ENCODE measurements at places on chromosomes 2 and 18.

DNA sequence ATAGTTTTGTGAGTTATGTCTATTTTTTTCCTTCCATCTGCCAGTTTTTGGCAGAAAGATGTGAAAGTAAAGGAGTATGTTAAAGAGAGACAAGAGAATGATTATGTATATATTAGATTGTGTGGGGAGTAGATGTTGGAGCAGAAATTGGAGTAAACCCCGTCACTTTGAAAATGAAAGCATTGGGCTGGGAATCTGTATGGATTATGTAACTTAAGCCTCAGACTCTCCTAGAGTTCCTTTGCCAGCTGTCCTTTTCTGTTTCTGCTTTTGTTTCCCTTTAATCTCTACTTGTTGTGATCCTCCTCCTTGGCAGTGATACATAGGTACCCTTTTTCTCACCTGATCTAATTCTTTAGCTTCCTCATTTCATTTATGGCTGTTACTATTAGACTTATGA, 19.2 kb downstream of the CCDC138 start:
- no peak for DNase-seq

- no peak for DNase-seq
These were observed 2.4 kb downstream of the GFPT1 start for GRCh38 chr2:69384618-69385081.

- no peak for DNase-seq
These were observed 23.9 kb upstream of the SH3RF3 start for GRCh38 chr2:109105113-109105512.

GRCh38 chr18:79875931-79876461, 75.5 kb downstream of the SLC66A2 start:
- DNase-seq, result no peak

DNA sequence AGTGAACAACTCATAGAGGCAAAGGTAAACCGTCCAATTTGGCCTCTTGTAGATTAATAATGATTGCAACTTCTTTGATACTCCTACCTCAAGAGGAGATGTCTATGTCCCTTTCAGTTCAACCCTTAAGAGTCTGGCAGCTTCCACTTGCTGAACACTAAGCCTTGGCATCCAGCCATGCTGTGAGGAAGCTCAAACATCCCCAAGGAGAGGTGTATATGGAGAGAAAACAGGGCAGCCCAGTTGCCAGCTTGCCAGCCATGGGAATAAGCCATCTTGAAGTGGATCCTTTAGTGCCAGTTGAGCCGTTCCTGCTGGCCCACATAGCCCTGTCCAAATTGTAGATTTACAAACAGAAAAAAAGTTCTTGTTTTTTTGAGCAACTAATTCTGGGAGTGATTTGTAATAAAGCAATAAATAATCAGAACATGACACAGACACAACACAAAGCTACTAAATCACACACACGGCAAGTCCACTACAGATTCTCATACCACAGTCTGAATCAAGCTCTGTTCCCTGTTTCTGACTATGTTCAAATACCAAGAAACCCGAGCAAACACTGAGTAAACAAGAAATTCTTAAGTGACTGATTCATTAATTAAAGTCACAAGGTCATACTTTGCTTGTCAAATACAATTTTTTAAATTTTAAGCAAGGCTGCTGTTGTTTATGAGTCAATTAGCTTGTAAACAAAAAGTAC, 96.1 kb downstream of the PID1 start:
- no peak for DNase-seq

DNA sequence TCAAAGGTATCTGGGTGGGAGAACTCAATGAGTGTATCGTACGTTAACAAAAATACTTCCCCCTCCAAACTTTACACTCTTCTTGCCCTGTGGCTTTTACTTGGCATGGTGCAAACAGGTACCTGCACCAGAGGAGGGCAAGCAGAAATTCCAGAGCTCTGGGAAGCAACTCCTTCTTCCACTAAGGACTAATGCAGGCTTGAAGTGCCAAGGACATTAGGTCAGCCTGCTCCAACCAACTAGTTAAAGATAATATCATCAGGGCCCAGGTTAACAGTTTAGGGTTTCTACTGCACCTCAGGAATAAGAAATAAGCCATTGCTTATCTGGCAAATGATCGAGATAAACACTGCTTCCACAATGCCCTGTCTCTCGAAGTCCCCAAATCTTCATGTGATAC, 70.4 kb downstream of the LRPPRC start:
- no peak for DNase-seq

GRCh38 chr18:60554967-60555366, 182.4 kb upstream of the MC4R start:
- DNase-seq, result no peak

- no peak for DNase-seq
These were observed 256.7 kb downstream of the ATAD2B start for GRCh38 chr2:23670245-23670592.

DNA sequence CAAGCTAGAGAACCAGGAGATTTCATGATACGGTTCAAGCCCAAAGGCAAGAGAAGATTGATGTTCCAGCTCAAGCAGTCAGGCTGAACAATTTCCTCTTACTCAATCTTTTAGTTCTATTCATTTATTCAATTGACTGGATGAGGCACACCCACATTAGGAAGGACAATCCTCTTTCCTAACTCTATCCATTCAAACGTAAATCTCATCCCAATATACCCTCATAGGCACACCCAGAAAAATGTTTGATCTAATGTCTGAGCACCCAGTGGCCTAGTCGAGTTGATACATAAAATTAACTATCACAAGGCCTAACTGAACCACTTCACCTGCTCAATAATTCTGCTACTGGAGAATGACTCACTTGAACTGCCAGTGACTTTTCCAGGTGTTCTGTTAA, 180.7 kb downstream of the RAD51AP2 start:
- no peak for DNase-seq

DNA sequence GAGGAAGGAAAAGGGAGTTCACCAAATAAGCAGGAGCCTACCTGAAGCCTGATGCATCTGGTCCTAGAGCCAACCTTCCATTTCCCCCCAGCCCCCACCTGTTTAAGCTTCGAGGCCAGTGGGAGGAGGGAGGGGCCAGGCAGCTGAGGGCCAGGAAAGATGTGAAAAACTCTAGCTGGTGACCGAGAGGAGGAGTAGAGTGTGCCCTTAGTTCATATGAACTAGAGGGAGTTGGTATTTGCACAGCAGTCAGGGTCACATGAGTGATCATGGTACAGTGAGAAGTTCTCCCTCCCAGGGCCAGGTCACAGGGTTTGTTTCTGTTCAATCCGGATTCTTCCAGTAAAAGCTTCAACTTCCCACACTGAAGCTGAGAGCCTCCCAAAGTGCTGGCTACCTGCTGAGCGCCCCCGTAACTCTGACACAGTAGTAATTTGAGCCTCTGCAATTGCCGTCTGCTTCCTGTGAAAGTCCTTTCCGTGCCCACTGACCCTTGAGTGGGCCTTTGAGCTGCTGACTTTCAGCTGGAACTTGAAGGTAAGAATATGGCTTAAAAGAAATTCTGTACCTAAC, at the start of gene SULT1C2:
Gene SULT1C2 (plus strand): TSS at position 362 of the 573 bp plus-strand sequence. CDS start 4,773 bp downstream, outside the sequence.
- DNase-seq, result no peak

GRCh38 chr2:1742301-1742680, 2.0 kb downstream of the PXDN start:
- no peak for DNase-seq

GRCh38 chr2:70745276-70745825, 22.6 kb downstream of the ADD2 start:
- DNase-seq, result no peak

DNA sequence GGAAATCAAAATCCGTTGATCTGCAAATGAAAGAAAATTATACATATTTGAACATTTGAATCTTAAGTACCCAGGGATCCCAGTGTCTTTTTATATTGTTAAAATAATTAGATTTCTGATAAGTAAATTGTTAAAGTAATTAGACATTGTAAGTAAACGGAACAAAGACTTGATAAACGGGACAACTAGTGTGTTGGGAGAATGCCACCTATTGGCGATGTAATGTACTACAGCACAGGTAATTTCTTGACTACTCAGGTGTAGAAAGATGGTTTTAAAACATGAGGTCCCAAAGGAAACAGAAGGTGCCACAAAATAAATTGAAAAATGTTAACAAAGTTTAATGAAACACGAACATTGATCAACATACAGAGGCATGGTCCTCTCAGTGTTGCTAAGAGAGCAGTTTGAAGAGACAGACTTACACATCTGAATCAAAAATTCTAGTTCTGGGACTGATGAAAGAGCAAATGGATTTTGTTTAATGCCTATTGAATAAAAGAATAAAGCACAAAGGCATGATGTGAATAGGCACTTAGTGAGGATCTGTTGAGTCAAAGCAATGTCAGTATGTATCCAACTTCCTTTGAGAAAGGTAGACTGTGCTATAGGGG, 103.4 kb upstream of the RASGRP3 start:
- DNase-seq, result peak; percentile 7

- no peak for DNase-seq
These were observed 99.7 kb upstream of the ID2 start for GRCh38 chr2:8582191-8582590.

DNA sequence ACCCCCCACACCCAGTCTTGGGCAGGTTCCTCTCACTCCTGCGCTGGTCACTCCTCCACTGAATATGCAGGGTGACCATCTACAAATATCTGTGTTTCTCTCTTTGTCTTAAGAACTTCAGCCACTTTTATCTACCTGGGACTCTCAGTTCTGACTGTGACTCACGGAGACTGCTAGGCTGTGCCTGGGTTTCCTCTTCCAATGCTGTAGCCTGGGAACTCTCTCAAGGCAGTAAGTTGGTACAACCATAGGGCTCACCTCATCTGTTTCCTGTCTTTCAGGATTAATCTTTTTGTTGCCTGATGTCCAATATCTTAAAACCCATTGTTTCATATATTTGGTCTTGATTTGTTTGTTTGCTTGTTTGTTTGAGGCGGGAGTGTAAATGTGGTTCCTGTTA, 47.2 kb upstream of the ZNF396 start:
- DNase-seq, result no peak

DNA sequence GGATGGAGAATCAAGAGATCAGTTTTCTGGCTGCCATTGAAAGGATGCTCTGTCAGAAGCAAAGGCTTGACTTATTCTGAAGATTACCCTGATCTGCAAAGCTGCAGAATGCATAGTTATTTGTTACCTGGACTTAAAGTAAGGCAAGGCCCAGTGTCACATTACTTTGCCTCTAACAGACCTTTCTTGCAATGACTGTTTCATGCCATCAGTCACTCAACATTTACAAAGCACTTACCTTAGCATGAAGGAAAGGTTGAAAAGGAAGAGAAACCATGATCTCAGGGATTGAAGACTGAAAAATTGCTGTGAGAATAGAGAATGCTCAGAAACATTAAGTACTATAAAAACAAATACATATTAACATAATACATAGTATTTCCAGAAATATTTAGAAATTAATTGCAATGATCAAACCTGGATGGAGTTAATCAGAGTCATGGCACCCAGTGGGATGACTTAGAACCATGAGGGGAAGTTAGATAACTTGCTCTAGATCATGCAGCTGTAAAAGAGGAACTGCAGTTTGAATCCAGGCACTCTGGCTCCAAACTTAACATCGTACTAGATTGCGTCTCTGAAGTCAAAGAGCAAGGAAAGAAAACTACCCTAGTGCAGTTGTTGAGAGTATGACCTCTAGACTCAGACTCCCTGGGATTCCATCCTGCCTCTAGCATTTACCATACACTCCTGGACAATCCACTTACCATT, 26.5 kb upstream of the FAM117B start:
- no peak for DNase-seq

DNA sequence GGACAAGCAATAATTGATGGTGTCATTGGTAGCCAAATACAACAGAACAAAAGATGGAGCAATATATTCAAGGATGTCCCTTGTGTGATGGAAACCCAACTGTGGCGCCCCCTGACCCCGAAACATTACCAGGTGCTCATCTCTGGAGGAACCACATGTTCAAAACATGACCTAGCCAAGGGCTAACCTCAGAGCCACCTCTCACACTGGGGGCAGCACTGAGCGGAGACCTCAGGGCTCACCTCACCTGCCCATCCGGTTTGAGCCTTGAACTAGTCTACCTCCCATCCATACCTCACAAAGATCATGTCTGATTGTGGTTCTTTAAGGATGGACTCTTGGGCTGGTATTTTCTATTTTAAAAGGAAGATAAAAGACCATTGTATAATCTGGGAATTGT, 314.4 kb upstream of the CDH7 start:
- no peak for DNase-seq

DNA sequence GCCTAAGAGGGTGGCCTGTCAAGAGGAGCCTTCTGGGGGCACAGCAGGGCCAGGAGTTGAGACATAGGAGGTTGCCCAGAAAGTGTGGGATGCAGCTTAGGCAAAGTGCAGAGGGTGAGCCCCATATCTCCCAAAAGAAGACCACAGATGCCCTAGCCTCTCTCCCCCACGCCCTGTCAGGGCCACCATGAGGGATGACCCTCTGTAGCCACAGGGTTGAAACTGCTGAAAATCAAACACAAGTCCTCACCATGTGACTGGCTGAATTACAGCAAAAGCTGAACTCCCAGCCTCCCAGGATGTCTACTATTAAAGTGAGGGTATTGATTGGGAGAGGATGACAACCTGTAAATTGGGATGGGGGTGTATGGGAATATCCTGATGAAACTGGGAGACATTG, 37.4 kb upstream of the ARHGEF4 start:
- no peak for DNase-seq

DNA sequence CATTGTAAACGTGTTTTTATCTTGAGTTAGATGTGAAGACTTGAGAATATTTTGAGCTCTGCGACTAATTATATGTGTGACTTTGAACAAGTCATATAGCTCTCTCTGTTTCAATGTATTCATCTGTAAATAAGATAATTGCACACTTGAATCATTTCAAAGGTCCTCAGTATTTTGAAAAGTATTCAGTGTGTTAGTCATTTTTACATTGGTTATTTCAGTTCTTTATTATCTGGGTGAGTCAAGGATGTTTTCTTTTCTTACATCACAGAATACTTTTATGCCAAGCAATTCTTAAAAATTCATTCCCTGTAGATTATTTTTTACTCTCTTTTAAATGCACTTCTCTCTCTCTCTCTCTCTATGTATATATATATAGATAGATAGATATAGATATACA, 1098.0 kb upstream of the ZEB2 start:
- no peak for DNase-seq

DNA sequence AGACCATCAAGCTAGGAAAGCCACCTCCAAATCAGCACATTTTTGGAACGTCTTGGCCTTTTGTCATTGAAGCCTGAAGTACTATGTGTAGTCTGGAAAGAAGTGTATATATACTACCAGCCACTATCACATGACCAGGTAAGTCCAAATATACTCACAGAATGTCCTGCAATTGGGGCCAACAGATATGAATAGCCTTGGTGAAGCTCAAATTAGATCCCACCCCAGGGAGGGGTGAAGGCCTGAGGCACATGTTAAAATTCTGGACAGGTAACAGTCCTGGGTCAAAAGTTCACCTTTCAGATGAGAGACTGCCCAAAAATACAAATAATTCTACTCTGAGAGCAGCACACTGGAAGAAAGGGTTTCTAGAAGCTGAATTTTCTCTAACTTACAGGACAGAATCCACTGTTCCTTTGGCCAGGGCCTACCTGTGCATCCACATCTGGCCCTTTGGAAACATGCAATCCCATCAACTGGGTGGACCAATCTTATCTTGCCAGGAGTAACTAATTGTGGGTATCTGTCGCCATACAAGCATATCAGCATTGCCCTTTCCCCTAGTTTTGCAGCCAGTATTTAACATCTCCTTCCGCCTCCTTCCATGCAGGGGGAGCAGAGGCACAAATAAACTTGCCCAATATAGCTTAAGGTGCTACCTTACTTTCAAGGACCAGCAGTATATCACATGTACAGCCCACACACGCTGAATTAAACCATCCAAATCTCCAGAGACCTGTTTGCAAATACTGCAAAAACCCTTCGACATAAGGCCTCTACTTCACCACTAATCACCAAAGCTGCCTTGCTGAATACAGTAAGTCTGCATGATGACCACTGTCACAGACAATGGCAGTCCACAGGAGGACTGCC, 67.8 kb downstream of the EIF5B start:
- DNase-seq, result no peak

- no peak for DNase-seq
These were observed 205 bp downstream of the TET3 start for GRCh38 chr2:73984922-73985307.
